ENCODE measurements at places on chromosomes 5 and 9.

GRCh38 chr5:88923623-88924329 is 40.8 kb upstream of the MEF2C start:
- DNase-seq = no peak

DNA sequence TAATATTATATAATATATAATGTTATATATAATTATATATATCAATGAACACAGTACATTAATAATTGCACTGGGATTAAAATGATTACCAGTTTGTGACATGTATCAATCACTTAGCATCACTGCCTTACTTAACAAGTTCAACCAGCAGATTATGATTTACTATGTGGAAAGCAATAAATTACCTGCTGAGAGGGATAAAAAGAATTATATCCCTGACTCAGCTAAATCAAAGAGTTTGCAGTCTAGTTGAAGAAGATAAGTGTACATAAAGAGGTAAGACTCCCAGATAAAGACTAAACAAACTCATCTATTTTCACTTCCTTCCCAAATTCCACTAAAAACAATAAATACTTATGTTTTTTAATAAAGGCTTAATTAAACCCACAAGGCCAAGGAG is 11.2 kb downstream of the PLAA start:
- no peak for DNase-seq

GRCh38 chr9:84754461-84754860 is 84.9 kb downstream of the NTRK2 start:
- DNase-seq = no peak

DNA sequence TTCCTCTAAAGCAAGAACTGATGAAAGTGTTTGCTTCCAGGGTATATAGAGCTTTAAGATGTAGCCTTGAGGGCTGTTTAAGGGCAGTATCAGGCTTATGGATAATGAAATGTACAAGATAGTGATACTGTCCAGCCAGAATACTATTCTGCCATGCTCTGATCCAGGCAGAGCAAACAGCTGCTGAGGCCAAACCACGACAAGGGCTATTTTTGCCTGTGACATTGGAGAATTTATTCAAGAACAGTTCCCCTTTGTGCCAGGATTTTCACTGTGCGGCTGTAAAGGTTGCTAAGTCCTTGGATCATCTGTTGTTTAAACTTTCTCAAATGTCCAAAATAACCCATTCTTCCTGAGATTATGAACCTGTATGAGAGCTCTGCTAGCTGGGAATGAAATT is 70.4 kb downstream of the OTP start:
- DNase-seq = no peak

DNA sequence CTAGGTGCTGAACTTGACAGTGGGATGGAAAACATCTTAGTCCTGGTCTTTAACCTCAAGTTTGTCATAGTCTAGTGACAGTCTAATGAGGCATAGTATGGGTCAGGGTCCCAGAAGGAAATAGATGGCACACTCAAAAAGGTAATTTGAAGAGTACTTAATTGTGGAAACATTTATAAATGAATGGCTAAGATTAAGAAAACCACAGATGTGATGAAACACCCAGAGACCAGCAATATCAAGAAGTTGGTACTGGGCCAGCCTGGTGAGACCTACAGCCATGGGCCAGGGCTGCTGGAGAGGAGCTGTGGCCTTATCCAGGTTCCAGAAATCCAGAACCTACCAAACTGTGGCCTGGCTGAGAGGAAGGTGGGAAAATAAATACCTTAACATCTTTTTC is 93.5 kb upstream of the ATG10 start:
- DNase-seq = no peak

DNA sequence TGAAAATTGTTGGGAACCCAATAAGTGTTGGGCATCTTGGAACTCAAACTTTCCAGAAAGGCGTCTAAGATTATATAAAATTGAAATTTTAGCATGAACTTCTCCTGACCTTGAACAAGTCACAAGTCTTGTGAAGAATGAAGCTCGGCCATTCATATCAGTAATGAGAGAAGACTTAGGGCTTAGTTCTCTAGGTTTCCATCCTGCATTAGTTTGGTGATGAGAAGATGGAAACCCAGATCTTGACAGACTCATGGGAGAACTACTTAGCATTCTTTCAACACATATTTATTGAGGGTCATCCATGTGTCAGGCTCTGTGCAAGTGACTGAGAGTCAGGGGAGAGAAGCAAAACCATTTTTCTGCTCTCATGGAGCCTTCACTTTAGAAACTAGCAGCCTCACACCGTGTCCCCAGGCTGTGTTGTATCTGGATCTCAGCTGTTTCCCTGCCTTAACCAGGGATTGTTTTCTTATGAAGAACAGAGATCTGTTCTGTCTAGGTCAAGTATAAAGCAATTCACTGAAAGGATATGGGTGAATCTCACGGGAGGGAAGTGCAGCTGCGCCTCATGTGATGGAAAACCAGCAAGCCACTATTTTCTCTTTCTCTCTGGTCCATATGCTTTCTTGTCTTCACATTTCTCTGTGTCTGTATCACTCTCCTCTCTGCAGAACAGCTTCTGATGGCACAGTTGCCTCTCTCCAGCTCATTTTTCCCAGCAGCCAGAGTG is 3.4 kb downstream of the GARNL3 start:
- no peak for DNase-seq

DNA sequence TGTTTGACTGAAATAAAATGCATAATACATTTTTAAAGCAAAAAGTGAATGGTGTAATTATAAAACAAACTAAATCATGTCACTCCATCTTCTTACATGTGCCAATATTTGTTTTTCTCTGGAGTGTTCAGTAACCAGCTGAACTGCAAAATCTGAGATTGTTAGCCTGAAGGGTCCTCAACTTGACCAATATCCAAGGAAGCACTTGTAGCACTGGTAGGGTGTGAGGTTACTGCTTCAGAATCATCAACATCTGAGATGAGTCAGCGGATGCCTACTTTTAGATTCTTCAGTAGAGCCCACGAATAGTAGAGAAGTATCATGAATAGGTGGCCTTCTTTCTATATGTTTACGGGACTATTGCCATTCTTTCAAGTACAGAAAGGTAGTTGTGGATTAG is 226.7 kb downstream of the TLE4 start:
- DNase-seq = no peak

GRCh38 chr5:64206653-64207052 is 41.0 kb downstream of the RNF180 start:
- no peak for DNase-seq

DNA sequence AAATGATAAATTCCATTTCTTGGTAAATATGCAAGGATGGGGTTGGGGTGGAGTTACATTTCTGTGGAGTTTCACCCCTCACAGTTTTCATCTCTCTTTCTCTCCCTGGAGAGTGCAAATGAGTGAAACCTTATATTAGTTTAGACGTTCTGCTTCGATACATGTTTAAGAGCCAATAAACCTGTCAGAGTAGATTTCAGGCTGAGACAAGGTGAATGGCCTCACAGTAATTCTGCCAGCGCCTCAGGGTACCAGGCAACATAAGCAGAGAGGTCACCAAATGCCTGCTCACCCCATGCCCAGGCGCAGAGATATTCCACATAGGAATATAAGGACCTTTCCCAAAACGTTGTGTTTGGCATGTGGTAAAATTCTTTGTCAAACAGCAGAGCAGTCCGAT is 154.9 kb upstream of the VLDLR start:
- no peak for DNase-seq

DNA sequence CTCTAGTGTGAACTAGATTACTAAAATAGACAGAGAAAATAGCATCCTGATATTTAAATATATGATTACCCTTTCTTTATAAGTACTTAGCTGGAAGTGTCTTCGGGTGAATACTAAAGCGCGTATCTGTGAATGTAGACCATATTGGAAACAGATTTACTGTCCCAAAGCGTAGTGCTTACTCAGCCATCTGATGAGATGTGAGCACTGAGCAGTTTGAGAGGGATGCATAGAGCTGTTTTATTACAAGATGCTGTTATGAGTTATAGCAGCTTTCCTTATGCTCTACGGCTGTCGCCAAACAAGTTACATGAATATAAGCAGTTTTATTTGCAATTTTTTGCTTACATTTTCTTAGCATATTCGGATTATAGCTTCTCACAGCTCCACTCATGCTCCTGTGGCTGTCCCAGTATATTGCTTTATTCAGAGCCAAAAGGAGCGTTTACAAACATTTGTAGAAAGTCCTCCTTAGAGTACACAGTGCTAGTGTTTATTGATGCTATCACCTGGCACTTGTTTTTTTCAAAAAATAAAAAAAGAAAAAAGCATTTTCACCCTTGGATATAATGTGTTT is 981.4 kb upstream of the WWC1 start:
- DNase-seq = no peak

DNA sequence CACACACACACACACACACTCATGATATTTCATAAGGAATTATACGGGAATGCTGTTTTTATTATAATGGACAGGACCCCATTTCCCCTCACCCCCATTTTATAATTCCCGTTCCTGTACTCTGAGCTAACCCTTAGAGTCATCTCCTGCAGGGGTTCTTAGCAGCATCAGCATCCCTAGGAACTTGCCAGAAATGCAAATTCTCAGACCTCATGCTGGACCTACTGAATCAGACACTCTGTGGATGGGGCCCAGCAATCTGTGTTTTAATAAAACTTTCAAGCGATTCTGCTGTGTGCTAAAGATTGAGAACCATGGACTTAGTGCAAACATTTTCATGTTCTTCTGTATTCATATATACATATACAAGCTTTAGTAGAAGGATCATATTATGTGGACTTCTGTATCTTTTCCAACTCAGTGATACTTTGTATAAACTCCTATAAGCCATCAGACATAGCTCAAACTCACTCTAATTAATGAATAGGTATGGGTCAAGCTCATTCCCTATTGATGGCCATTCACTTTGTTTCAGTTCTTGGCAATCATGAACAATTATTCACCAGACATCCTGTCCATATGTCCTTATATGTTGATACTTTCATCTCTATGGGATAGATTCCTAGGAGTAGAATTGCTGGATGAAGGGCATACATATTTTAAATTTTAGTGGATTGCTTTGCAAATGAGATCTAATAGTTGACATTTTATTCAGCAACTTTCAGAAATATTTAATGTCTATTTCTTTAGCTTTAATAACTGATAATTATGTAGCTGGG is 65.5 kb downstream of the ARHGEF28 start:
- no peak for DNase-seq

DNA sequence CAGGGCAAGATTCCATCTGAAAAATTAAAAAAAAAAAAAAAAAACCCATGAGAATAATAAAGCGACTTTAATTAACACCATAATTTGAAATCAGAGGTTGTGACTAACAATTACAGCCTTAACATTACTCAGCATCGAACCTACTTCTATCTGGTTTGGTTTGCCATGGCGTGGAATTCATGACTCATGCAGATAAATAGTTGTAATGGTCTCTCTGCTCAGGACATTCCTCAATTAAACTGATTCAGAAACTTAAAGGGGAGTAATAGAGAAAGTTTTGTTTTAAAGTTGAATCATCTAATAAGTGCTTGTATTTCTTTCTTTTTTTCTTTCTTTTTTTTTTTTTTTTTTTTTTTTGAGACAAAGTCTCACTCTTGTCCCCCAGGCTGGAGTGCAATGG is 135.5 kb downstream of the SPATA31D1 start:
- no peak for DNase-seq

- no peak for DNase-seq
Measured at GRCh38 chr9:97561501-97561900, 60.0 kb downstream of the TMOD1 start.

DNA sequence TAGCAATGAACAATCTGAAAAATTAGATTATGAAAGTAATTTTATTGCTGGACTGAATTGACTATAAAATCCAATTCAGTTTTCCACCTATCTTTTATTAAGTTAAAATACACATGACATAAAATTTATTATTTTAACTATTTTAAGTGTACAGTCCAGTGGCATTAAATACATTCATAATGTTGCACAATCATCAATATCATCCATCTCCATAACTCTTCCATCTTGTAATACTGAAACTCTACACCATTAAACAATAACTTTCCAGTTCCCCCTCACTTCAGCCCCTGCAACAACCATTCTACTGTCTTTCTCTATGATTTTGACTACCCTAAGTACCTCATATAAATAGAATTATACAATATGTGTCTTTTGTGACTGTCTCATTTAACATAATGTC is 200.6 kb upstream of the ITGA1 start:
- no peak for DNase-seq

DNA sequence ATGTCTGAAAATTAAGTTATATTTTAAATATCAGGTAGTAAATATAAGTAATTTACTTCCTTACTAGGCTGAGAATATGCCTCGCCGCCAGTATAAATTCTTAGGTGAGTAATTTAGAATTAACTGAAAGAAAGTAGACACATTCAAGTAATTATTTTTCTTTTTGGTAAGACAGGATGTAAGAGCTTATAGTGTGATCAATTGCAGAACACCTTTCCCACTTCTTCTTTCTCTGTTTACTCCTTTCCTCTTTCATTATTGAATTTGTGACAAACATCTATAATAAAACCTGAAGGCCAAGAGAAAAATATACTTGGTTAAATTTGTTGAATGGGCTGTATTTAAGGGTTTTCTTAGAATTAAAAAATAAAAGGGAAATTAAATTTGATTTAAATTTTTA is 195.1 kb upstream of the CDKN2B start:
- no peak for DNase-seq

DNA sequence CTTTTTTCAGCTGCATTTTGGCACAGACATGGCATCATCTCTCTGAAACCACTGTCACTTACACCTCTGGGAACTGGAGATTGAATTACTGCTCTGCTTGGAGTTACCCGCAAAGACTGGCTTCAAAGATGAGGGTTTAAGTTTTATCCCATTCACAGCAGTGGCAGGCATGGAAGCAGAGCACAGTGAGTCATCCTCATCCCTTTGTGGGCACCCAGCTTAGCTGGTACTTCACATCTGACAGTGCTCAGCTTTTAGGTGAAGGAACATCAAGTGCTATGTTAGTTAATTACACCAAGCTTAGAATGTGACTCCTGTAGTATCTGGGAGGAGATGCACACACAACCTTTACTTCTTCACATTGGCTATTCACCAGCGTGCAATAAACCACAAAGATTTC is 24.8 kb upstream of the ALDH1A1 start:
- no peak for DNase-seq

DNA sequence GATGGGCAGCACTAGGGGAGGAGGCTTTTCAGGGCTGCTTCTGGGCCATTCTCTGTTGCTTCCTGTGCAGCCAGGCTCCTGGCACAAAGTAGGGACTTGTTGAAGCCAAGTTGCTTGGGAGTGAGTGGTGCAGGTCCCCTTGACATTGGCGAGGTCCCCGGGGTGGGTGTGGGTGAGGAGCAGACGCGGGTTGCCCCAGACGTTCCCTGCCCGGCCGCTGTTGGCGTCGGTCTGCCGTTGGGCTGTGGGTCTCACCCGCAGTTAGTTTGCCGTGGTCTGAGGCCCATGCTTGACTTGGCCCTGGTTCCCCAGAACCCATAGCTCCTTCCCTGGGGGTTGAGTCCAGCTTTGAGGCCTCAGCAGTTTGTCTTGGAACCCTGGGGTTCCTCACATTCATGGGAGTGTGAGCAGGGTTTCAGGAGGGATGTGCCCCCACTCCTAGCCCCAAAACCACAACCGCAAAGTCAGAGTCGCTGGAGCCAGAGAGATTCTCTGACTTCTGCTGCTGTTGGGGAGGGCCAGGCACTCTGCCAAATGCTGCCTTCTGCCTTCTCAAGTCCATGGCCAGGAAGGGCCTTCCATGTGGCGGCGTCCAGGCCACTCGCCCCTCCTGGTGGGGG is 77.5 kb downstream of the RXRA start:
- DNase-seq = no peak
